Glutamatergic neuron (in vitro differentiated cells): ENCODE measurements at places on chromosomes 12 and 14.

- no peak for DNase-seq
Observed at GRCh38 chr12:104748790-104749189, 209.3 kb downstream of the SLC41A2 start.

DNA sequence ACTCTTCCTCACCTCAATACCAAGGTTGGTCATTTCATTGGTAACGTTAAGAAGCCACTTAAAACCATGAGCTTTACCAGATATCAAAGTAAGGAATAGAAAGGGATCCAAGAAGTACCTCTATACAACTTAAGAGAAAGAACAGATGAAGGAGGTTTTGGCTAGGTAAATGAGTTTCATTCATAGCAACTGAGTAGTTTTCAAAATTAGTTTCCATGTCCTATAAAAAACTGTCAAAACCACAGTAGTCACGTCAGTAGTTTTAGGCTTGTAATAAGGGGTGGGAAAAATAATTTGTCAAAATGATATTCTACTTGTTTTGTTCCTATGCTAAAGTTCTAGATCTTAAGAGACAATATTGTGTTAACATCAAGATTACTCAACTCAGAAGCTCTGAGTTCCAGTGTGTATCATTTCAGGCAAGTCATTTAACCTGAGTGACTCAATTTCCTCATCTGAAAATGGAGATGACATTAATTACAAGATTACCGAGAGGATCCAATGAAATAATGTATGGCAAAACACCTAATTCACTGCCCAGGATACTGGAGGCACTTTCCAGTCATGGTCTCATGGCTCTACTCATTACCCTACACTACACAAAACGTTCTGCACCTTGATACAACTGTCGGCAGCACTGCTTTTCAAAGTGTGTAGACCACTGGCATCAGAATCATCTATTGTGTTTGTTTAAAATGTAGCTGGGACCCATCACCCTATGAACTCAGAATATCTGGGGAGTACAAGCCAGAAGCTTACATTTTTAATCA, 24.1 kb upstream of the SLC6A13 start:
- DNase-seq: no peak

DNA sequence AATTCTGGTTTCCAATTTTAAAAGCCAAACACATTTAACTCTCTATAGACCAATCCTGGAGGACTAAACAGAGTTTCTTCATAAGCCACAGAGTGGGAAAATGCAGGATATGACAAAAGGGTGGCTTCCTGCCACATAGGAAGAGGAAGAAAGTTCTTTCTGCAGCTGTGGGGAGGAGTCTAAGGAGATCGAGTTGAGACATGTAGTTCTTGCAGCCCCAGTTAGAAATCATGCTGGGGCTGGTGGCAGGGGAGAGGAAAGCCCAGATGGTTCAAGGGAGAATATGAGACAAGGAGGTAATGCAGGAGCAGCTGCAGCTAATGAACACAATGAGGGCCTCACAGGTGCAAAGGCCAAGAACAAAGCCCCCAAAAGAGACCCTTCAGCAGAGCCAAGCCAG, 85.0 kb upstream of the ARID2 start:
- DNase-seq: no peak

- no peak for DNase-seq
Observed at GRCh38 chr12:122006186-122006926, 15.3 kb upstream of the BCL7A start.

DNA sequence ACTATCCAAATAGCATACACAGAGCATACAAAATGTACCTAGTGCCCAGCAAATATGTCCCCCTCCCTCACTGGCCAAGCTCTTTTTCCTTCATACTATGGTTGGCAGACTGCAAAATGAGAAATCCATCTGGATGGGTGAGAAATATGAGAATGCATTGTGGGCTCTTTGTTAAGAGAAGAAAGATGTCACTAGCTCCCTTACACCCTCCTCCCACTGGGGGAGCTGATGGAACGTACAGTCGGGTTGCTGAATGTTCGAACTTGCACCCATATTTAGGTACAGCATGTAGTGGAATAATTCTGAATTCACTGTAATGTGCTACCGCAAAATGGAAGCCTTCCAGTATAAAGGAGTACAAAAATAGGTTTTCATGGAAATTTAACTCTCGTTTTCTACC, 377.4 kb downstream of the GRIN2B start:
- no peak for DNase-seq

GRCh38 chr12:64900540-64900939, 76.1 kb downstream of the TBC1D30 start:
- DNase-seq: no peak

GRCh38 chr12:54988402-54989054, 4.0 kb upstream of the TESPA1 start:
- DNase-seq: peak; percentile 56

- DNase-seq: no peak
Observed at GRCh38 chr14:103994535-103995184, 52.3 kb upstream of the RD3L start.

DNA sequence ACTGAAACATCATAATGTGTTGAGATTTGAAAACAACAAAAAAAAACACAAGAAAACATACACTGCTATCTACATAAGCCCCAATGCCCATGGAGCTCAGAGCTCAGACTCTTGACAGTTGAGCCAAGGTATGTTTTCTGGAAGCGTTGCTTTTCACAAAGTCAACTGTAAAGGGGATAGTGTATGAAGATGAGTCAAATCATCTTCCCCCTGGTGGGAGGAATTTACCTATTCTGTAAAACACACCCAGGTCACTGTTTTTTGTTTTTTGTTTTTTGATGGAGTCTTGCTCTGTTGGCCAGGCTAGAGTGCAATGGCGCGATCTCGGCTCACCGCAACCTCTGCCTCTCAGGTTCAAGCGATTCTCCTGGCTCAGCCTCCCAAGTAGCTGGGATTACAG, 361.4 kb upstream of the DIO2 start:
- DNase-seq: no peak

GRCh38 chr12:58487255-58487654, 433.0 kb downstream of the LRIG3 start:
- DNase-seq: no peak

GRCh38 chr12:52148464-52149181, 43.2 kb downstream of the KRT80 start:
- DNase-seq: no peak

DNA sequence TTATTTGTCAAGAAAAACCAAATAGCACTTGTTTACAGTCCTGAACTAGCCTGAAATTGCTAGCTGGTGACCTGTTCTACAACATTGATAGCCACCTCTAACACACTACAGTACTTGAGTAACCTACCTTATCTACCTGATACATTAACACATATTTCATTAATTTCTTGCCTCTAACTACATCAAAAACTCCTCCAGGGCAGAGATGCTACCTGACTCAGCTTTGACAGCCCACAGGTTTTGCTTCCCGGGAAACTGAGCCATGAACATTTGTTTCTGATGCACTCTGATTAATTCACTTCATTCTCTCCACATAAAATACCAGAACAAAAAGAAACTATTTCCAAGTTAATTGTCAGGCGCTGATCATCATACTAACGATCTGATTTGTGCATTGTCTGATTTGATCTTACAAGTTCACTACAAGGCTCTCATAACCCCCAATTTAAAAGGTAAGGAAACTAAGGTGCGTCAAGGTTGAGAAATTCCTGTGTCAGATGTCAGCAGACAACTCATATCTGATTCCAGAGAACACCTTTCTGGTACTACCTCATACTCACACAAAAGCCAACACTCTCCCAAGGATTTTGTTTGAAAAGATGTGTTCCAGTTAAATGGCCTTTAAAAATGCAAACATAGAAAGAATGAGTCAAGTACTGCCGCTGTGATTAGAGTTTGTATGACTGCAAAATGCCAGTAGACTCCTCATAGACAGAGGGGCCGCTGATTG, 768.7 kb downstream of the BCL11B start:
- no peak for DNase-seq

- DNase-seq: no peak
Observed at GRCh38 chr12:115794659-115795081, 482.8 kb downstream of the MED13L start.

GRCh38 chr12:47396902-47397663, 308.7 kb downstream of the RPAP3 start:
- DNase-seq: no peak

DNA sequence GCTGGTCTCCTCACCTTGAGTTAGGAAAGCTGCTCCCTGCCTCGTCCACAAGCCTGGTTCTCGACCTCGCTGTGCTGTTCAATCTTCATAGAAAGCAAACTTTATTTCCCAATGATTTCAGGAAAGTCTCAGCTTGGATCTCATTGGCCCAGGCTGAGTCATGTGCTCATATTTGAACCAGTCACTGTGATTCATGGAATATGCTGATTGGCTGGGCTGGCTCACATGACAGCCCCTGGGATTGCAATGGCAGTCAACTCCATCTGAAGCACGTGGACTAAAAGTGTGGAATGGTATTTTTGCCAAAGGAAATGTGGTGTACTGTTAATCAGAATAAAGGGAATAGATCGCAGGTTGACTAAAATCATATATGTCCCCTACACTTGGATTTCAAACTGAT, 396.6 kb downstream of the AACS start:
- no peak for DNase-seq

GRCh38 chr14:103125098-103126070, 2.1 kb downstream of the TNFAIP2 start:
- no peak for DNase-seq

DNA sequence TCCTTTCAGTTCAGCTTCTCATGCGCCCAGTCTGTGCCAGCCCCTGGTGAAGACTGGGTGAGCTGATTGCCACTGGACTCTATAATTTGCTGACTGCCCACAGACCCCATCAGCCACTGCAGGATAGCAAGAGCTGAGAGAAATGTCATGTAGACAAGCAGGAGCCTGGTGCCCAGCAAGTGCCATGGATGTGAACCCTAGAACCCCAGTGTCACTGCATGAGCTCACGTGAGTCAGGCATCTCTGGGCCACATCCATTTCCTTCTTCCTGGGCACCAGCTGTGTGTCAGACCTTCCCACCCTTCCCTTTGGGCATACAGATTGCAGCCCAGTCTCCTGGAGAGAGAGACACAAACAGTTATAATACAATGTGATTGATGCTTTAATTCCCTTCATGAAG, 73.8 kb downstream of the NTF3 start:
- no peak for DNase-seq

- DNase-seq: no peak
Observed at GRCh38 chr14:53814392-53814791, 142.2 kb downstream of the BMP4 start.

GRCh38 chr12:25771041-25771440, 187.4 kb upstream of the RASSF8 start:
- no peak for DNase-seq

DNA sequence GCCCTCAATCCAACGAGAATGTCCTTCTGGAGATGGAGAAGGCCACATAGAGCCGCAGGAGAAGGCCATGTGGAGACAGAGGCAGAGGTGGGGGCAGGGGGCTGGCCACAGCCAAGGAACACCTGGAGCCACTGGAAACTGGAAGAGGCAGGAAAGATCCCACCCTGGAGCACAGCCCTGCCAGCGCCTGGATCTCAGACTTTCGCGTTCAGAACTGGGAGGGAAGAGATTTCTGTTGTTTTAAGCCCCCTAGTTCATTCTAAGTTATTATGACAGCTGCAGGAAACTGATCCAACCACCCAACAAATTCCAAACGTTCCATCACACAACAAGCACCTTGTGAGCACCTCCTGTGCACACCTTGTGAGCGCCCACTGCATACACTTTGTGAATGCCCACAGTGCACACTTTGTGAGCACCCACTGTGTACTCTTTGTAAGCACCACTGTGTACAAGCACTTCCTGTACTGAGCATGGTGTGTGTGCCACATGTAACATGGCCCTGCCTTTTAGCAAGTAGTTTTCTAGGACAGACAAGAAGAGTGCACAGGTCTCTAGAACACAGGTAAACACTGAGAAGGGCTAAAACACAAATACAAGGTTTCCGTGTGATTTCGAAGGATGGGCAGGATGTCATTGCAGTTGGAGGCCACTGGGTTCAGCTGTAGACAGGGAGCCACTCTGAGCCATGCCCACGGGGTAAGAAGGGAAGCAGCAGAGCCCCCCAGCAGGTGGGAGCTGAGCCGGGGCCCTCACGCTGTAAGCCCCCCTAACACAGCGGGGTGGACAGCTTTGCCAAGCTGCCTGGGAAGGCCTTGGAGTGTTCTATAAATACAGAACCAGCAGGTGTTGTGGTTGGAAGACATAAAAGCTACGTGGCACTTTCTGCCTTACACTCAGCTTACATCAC, 15.4 kb downstream of the RIMBP2 start:
- no peak for DNase-seq

DNA sequence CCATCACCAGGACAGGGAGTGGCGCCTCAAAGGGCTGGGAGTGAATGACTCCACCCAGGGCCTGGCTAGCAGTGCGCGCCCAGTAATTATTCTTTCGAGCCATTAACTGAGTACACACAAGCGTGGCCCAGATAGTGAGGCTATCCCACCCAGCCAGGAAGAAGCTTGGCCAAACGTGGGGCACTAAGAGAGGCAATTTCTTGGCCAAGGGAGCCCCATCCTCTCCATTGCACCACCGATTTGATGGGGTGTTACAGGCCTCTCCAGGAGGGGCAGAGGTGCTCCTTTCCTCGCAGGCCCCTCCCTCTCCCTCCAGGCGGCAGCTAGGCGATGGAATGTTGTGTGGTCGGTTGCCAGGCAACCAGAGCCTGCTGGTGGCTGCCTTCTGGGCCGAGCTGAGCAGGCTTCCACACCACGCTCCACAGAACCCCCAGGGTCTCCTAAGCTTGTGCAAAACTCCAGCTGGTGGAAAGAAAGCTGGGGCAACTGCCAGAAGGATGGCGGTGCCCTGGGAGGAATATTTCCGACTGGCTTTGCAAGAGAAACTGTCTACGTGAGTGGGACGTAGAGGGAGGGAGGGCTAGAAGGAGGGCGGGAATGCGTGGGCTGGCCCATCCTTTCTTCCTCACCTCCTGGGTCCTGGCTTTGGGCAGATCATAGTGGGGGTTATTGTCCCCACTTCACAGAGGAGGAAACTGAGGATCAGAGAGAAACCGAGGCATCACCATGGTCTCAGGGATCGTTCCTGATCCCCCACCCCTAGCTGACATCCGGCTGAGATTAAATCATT, at the start of gene CFAP73:
TSS of gene CFAP73 (plus strand) at position 364 of the 790 bp plus-strand sequence. CDS start at position 498, 134 bp downstream.
- peak; percentile 84 for DNase-seq

GRCh38 chr12:82242729-82243128, 115.5 kb downstream of the CCDC59 start:
- DNase-seq: no peak

DNA sequence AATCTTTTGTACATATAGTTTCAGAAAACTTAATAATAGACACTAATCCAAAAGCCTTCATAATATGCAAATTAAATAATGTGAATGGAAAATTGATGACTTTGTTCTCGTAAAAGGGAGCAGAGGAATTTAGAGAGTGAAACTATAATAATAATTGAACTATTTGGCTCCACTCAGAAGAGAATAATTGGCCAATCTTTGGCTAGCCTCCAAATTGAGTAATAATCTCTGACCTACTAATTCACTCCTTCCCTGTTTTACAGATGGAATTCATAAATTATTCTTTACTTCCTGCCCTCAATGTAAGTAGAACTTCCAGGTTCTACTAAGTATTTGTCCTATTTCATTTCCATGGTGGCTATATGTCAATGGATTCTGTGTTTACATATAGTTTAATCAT, 15.8 kb downstream of the TRIM9 start:
- DNase-seq: no peak

- DNase-seq: peak; percentile 87
Observed at GRCh38 chr12:122031342-122032216, 9.9 kb downstream of the BCL7A start.
